ENCODE measurements at places on chromosomes 6 and 20.
A peak's percentile ranks its signal among the peaks of the same experiment; 100 is the strongest.

DNA sequence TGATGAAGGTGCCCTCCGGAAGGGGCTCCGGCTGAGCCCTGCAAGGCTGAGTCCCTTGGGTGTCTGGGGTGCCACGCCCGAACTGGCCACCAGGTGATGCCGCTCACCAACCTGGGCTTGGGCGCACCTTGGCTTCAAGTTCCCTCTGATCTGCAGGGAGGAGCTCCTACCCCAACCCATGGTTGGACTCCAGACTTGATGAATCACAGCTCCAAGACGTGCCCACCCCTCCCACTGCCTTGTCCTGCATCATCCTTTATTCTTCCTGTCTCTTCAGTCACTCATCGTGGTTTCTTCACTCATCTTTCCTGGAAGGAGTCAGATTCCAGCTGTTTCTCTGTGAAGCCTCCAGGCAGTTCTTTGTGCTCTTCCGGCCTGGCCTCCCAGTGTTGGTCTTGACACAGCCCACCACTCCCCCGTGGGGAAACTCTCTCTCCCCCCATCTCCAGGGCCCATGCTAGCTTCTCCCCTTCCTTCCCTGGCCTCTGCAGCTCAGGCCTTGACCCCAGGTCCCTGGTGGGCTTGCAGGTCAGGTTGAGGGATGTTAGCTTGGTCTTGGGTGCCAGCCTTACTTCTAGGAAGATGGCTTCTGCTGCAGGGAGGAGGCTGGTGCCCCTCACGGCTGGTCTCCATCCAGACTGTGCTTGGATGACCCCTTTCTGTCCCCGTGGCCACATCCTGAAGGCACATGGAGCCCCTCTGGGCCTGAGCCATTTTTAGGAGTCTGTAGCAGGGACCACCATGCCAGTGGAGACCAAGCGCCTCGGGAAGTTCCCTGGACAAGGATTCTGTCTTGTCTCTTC lies 2.6 kb upstream of the ZBP1 start:
- DNase-seq: no peak

DNA sequence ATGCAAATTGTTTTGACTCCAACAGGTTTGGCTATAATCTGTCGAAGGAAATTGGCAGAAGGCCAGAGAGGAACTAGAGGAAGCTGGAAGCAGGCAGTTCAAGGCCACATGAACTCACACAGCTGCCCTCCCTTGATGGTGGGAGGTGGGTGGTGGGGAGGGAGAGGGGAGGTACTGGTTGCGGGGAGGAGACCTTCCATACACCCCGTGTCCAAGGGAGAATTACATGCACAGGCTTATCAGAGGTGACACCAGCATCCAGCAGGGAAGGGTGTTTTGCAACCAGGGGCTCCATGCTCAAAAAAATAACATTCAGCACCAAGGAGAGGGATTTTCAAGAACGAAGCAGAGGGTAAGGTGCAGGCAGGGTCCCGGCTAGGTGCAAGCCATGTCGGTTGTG lies 9.1 kb downstream of the PRND start:
- no peak for DNase-seq

DNA sequence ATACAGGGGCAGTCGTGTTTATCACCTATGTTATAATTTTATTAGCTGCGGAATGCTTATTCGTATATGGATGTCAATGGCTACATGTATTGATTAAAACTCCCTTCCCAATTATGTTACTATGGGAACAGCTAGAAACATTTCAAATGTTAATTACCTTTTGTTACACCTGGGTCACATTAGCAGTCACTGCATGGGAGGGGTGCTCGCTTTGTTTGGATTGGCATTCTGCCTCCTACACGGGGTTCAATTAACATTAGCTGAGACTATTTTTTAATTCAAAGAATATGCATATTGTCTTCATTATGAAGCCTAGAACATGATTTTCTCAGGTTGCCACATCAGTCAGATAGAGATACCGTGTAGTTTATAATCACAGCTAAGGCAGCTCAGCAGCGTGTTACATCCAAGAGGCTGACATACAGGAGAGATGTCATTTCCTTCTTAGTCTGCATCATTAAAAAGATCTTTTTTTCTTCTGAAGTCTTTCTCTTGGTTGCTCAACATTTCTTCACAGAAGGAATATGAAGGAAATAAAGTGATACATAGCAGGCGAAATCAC lies 76.2 kb upstream of the RPS6KA2 start:
- no peak for DNase-seq

DNA sequence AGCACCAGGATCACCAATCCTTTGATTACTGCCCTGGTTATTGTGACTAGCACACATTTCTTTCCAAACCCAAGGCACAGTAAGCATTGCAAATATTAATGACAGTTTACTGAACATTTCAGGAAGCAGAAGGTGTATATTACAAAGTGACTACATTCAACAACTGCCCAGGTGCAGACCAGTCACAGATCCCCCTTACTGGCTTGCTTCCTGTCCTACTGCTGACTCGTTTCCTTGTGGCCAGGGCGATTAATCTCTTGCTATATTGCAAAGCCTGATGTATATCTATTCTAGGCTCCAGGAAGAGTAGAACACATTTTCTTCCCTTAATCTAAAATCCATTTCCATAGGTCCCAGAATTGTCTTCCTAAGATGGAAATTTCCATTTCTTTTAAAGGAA lies 77.2 kb upstream of the EPHA7 start:
- no peak for DNase-seq

DNA sequence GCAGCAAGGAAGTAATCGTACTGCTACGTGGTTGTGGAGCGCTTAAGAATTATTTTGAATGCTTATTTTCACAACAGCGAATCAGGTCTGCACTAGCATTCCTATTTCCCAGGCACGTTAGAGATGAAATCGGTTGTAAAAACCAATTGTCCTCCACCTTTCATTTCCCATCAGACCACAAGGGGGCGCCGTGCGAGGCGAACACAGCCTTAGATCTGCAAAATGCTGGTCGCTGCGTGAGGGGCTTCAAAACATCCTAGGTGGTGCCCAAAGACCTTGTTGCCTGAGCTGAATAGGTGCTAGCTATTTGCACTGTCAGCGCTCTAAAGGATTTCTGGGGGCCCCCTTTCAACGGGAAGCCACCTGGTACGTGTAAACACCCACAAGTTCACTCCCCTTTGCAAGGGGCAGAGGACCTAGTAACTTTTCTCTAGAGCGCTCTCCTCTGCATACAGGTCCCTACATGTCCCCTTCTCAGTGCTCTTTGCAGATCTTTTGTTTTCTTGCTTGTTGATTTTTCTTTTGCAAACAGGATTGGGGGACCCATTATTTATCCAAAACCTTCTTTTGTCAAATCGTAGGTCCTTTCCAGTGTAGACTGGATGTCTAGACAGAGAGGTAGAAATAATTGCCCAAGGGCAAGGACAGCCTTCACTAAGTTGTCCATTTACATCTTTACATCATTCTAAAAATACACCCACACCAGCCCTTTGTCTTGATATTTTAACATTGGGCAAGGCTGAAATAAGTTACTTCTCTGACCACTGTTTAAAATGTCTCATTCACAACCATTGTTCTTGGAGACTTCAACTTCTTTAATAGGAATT lies 59.8 kb downstream of the NEDD9 start:
- DNase-seq: peak; percentile 10

DNA sequence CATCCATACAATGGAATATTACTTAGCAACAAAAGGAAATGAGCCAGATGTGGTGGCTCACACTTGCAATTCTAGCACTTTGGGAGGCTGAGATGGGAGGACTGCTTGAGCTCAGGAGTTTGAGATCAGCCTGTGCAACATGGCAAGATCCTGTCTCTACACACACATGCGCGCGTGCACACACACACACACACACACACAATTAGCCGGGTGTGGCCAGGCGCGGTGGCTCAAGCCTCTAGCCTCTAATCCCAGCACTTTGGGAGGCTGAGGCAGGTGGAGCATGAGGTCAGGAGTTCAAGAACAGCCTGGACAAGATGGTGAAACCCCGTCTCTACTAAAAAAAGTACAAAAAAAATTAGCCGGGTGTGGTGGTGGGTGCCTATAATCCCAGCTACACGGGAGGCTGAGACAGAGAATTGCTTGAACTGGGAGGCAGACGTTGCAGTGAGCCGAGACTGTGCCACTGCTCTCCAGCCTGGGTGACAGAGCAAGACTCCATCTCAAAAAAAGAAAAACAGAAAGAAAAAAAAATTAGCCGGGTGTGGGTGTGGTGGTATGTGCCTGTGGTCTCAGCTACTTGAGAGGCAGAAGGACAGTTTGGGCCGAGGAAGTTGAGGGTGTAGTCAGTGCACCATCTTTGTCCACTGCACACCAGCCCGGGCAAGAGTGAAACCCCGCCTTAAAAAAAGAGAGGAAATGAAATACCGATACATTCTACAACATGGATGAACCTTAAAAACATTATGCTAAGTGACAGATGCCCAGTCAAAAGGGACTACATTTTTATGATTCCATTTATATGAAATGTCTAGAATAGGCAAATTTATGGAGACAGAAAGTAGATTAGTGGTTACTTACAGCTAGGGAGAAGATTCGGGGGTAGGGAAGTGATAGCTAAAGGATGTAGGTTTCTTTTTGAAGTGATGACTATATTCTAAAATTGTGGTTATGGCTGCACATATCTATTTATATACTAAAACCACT lies 52.5 kb downstream of the RBL1 start:
- DNase-seq: no peak

- DNase-seq: peak; percentile 88
Measured at GRCh38 chr20:48015943-48016723, 230.9 kb upstream of the SULF2 start.

- no peak for DNase-seq
Measured at GRCh38 chr6:5997420-5997987, 9.2 kb downstream of the NRN1 start.

- no peak for DNase-seq
Measured at GRCh38 chr6:2764610-2765165, 505 bp upstream of the WRNIP1 start.

DNA sequence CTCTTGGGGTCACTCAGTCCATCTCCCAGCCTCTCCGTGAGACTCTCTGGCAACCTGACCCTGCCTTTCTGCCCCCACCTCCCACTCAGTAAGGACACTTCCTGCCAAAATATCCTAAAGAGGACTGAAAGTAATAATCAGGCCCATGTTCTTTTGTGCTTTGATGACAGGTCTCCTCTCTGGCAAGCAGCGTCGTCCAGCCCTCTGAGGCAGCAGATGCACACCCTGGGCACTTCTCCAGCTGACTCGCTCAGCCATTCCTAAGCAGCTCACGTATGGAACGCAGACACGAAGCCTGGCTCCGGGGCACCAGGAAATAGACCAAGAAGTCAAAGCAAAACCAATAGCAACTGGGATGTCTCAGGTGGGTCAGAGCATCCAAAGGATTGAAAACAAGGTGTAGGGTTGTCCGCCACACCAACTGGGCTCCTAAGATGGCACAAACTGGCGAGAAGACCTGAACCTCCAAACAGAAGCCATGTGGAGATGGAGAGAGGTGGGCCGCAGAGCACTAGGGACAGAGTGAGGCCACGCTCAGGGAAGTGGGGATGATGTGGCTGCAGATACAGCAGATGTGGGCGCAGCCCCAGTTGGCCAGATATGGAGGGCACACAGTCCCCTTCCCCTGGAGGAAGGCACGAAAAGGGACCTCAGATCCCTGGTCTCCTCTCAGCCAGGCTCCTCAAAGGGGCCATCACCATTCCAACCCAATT lies 99.3 kb downstream of the PRND start:
- peak; percentile 63 for DNase-seq

- no peak for DNase-seq
Measured at GRCh38 chr6:106847116-106847515, 127.4 kb downstream of the CD24 start.

DNA sequence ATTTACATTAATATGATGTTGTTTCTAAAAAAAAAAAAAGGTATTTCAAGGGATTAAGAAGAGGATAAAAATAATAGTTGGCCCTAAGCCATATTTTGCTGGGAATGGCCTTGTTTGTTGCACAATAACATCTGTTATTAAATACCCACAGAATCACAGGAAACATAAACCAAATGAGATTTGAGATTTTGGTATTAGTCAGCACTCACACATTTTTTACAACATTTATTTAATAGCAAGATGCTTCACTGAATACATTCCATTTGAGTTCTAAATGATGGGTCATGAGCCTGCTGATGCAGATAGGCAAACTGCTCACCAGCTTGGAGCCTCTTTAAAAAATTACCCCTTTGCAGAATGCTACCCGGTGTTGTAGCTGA lies 92.9 kb upstream of the ENPP5 start:
- peak; percentile 74 for DNase-seq

Measured in GM04504 (cell line).